Vein endothelial cell (primary cell): ENCODE measurements at places on chromosomes 16 and 17. TPM values are rescaled to one million over a fixed set of nuclear protein-coding genes. Genes with fewer than 3 reads are reported as not detected.

RSAD1 gene
- total RNA-seq, result 24.9 and 28.4 TPM in 2 replicates

SULT1A1 gene
- 3.2 and 7.8 TPM in 2 replicates for total RNA-seq

KRTAP4-1 gene
- total RNA-seq, result not detected in 2 replicates

SLFN14 gene
- under 0.01 TPM in 1 of 2 replicates, not detected in the other for total RNA-seq

PRKCB gene
- under 0.01 TPM in 1 of 2 replicates, not detected in the other for total RNA-seq

SRL gene
- total RNA-seq, result under 0.01 and 0.10 TPM in 2 replicates

KRTAP2-2 gene
- not detected in 2 replicates for total RNA-seq

TMC7 gene
- total RNA-seq, result 4.2 and 8.8 TPM in 2 replicates

VAT1 gene
- 345 and 356 TPM in 2 replicates for total RNA-seq

CPSF4L gene
- not detected in 2 replicates for total RNA-seq

AHSP gene
- total RNA-seq, result not detected in 2 replicates

MARVELD3 gene
- total RNA-seq, result under 0.01 TPM in 1 of 2 replicates, not detected in the other

NOXO1 gene
- total RNA-seq, result 0.33 TPM in 1 of 2 replicates, not detected in the other

HOXB2 gene
- total RNA-seq, result 2.5 and 2.9 TPM in 2 replicates

TGFB1I1 gene
- 57.3 and 108 TPM in 2 replicates for total RNA-seq

DRC3 gene
- 1.7 and 2.0 TPM in 2 replicates for total RNA-seq

KRTAP9-4 gene
- not detected in 2 replicates for total RNA-seq

KREMEN2 gene
- total RNA-seq, result not detected in 2 replicates
